ENCODE measurements at places on chromosomes 7 and 10.

GRCh38 chr7:33487998-33488682 is 358.8 kb downstream of the BBS9 start:
- DNase-seq: no peak

- no peak for DNase-seq
These were observed 22.7 kb downstream of the OGDHL start for GRCh38 chr10:49739426-49739825.

DNA sequence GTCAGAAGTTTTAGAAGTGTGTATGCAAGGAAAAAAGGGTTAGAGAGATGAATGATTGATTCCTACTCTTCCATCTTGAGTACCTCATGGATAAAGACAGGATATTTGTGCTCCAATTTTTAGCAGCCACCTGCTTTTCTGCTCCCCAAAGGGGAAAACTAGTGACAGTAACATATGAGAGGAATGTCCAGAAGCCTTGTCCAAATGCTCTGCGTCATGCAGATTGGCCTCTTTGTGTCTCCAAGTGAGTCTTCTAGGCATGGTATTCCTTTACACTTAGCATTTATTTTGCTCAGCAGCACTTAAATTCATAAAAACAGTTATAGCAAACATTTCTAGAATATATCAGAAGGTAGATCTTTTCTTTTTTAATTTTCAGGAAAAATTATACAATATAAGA is 306.8 kb downstream of the CNTNAP2 start:
- DNase-seq: no peak

GRCh38 chr10:132783940-132784865 is 1.7 kb downstream of the NKX6-2 start:
- DNase-seq: no peak

- DNase-seq: no peak
These were observed 2.9 kb upstream of the RARRES2 start for GRCh38 chr7:150344299-150344698.

- DNase-seq: no peak
These were observed 11.3 kb downstream of the ALKBH4 start for GRCh38 chr7:102453319-102453718.

DNA sequence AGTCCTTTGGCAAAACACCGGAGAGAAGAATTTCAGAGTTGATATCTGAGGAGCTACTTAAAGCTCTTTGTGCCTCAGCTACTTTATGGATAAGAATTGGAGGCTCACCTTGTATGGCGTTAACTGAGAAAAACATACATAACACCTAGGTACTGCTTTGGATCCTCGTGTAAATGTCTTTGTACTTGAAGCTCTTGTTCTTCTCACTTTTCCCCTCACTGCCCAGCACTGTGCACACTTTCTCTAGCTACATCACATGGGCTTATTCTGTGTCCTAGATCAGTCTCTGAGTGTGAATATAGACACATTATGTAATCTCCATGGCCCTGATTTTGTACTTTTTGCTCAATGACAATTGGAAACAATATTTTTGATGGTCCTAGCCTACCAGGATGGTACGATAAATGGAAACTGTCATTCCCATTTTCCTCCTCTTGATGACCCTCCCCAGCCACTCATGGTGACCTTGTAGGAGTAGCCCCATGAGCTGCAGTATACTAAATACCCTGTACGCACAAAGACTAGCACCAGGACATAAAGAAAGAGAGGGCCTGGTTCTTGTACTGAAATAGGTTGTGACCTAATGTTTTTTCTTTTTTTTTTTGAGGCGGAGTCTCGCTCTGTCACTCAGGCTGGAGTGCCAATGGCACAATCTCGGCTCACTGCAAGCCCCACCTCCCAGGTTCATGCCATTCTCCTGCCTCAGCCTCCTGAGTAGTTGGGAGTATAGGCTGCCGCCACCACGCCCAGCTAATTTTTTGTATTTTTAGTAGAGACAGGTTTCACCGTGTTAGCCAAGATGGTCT is 22.1 kb downstream of the STAMBPL1 start:
- no peak for DNase-seq

- DNase-seq: no peak
These were observed 38.5 kb downstream of the IGF2BP3 start for GRCh38 chr7:23431702-23432199.

GRCh38 chr10:61061923-61062504 is 118.0 kb upstream of the RHOBTB1 start:
- DNase-seq: no peak

DNA sequence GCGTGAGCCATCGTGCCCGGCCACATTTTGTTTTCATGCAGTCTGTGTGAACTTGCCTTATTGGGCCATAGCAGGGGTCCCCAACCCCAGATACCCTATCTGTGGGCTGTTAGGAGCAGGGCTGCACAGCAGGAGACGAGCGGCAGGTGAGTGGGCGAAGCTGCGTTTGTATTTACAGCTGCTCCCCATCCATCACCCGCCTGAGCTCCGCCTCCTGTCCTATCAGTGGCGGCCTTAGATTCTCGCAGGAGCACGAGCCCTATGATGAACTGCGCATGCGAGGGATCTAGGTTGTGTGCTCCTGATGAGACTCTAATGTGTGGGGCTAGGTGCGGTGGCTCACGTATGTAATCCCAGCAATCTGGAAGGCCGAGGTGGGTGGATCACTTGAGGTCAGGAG is 293.9 kb downstream of the CAMK1D start:
- no peak for DNase-seq

DNA sequence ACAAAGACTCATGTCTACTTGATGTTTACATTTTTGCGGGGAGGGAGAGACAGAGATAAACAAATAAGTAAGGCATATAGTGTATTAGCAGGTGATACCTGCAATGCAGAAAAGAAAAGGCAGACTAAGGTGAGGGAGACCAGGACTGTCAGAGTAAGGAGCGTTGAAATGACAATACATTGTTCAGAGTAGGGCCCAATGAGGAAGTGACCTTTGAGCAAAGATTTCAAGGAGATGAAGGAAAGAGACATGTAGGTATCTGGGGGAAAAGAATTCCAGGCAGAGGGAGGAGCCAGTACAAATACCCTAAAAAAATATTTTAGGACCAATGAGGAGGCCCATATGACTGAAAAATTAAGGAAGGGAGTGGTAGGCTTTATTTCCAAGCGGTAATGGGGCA is 162.7 kb upstream of the PRSS1 start:
- no peak for DNase-seq

DNA sequence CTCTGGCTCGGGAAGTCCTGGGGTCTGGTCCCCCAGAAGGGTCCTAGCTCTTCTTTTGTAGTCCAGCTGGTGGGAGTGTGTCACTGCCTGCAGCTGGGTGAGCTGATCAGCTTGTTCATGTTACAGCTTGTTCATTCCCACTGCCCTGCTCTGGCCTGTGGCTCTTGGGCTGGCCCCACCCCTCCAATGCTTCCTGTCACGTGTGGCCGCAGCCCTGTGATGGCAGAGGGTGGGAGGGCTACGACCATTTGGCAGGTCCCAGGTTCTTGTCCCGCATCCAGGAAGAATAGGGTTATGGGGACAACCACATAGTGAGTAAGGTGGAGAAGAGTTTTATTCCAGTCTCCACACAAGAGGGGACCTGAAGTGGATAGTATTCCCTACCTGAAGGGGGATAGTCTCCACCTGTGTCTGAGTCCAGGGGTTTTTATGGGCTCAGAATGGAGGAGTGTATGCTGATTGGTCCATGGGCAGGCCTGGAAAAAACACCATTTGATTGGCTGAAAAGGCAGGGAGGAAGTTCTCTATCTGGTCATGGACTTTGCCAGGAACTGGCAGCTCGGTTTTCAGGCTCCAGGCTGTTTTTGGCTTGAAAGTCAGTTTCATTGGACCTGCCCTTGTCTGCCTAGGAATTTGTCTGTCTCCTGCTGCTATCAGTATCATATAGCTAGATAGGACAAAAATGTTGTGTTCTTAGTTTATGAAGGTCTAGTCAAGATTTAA is 13.1 kb downstream of the SDHAF3 start:
- DNase-seq: no peak
